IPS DF 19.7 (cell line): ENCODE measurements at places on chromosomes 7 and 10.

- DNase-seq = no peak
These were observed 165.2 kb downstream of the AUTS2 start for GRCh38 chr7:69763513-69763912.

DNA sequence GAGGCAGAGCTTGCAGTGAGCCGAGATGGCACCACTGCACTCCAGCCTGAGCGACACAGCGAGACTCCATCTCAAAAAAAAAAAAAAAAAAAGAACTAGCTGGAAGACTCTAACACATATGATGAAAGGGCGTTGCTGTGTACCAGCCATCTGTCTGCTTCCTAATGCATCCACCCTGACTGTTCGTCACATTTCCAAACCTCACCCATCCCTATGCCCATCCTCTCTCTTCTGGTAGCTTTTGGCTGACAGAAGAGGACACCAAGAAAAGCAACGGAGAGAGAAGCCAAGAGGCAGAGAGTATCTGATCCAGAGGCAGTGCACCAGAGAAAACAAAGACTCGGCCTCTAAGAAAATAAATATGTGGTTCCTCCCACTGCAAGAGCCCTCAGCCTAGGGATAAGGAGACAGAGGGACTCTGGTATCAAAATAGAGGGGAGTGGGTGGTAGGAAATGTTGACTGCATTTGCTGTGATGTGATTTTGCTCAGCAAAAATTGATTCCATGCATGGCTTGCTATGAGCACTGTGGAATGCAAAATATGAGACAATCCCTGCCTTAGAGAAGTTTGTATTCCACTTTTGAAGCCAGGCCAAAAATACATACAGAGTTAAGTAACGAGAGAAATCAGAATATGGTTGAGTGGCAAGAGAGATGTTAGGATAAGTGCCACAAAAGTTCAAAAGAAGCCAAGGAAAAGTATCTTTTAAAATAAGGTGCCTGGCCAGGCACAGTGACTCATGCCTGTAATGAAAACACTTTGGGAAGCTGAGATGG is 100.8 kb upstream of the STK17A start:
- no peak for DNase-seq

DNA sequence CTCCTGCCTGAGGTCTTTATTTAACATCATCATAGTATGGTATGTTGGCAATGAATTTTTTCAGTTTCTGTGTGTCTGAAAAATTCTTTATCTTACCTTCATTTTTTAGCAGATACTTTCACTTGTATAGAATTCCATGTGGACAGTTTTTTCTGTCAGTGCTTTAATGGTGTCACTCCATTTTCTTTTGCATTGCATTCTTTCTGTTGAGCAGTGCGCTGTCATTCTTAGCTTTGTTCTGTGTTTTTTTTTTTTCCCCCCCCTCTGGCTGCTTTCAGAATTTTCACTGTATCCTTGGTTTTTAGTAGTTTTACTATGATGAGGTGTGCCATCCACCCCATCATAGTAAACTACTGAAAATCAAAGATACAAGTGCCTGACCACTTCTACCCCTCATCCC is 120.7 kb downstream of the LRMDA start:
- no peak for DNase-seq

GRCh38 chr7:155147624-155148023 is 77.5 kb downstream of the HTR5A start:
- no peak for DNase-seq

DNA sequence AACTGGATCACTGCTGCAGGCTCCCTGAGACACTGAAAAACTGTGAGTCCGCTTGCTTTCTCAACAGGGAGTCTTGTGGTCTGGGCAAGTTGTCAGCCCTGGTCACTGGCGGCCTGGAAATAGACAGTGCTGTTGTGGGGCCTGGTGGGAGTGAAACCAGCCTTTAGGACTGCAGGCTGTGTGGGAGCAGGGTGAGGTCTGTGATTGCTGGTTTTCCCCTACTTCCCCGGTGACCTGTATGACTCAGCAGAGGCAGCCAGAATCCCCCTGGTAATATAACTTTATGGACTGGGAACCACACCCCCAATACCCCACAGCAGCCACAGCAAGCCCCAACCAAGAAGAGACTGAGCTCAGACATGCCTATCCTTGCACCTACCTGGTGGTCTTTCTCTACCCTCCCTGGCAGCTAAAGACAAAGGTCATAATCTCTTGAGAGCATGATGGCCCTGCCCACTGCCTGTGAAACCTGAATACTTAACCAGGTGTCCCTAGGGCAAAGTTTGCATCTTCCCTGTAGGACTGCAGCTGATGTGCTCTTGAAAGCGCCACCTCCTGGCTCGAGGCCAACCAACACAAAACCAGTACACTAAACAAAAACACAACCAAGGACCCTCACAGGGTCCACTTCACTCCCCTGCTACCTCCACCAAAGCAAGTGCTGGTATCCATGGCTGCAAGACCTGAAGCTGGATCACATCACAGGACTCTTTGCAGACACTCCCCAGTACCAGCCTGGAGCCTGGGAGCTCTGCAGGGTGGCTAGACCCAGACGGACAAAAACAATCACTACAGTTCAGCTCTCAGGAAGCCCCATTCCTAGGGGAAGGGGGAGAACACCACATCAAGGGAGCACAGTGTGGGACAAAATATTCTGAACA is 7.2 kb upstream of the ADAM22 start:
- DNase-seq = peak; percentile 78

GRCh38 chr7:8639668-8640067 is 206.3 kb downstream of the NXPH1 start:
- DNase-seq = no peak

DNA sequence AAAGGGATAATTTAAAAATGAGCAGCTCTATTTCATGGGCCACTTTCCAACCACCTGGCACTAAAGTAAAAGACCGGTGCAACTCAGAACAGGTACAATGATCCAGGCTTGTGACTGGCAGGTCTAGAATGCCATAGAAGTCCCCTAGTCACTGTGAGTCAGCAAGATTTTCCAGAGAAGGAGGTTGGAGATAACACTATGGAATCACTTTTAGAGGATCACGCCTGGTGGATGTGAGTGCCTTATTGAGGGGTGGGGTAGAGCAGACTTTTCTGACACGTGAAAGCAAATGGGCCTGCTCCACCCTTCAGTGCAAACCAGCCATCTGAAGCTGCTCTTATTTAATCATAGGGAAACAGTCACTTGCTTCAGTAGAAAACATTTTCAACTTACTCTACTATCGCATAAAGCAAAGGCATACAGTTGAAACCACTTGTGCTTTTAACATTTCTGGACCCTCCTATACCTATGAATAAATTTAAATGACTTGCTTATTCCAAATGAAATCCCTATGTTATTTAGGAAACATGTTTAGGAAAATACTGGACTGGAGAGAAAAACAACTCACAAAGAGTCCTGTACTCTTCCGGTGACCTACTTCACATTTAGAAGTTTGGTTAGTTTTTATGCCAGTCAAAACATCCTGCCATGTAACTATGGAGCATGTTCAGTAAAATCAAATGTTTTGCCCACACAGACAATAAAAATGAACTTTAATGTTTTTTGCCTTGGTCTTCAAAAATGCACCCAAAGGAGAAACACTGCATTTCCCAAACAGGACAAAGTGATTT is 21.5 kb upstream of the AKR1C1 start:
- DNase-seq = no peak

- DNase-seq = no peak
These were observed 46.1 kb upstream of the SLC35B4 start for GRCh38 chr7:134362587-134363483.

GRCh38 chr7:120436487-120437060 is 163.6 kb downstream of the KCND2 start:
- DNase-seq = no peak

- DNase-seq = no peak
These were observed 69.6 kb upstream of the VWC2 start for GRCh38 chr7:49703881-49704280.

DNA sequence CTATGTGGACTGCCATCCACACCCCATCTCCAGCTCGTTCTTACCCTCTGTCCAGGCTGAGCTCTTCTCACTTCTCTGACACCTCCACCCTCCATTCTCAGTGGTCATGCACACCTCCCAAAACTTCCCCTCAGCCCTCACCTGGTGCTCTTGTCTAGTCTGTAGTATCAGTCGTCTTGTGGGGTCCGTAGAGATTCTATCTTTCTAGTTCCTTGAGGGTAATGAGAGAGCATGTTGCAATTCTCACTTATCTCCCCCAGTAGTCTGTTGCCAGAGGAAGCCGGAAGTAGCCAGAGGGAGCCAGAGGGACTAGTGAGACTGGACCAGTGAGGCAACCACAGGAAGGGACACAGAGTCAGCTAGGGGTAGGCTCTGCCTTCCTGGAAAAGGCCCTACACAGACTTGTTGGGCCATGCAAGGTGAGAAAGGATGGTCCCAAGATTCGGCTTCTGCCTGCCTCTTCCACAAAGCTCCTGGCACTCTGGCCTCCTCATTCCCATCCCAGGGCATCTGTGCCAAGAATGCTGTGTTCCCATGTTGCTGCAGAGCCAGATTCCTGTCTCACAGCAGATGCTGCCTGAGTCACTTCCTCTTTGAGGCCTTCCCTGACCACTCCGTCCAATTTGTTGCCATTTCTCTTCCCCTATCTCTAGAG is 50.6 kb upstream of the DUSP5 start:
- DNase-seq = no peak

- no peak for DNase-seq
These were observed 434.4 kb downstream of the TCERG1L start for GRCh38 chr10:130877126-130877525.

DNA sequence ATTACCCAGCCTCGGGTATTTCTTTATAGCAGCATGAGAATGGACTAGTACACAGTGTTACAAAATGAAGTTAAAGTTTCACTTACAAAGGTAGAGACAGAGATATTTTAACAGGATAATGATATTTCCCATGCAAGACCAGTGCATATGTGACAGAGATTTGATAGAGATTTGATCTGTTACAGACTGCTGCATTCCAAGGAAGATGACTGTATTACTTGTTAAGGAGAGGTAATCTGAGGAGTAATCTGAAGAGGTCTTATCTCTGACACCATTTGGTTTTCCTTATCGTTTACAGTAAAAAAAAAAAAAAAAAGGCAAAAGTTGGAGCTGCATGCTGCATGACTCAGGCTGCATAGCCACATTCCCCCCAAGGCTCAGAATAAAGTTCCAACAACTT is 289.6 kb downstream of the POM121L12 start:
- no peak for DNase-seq

DNA sequence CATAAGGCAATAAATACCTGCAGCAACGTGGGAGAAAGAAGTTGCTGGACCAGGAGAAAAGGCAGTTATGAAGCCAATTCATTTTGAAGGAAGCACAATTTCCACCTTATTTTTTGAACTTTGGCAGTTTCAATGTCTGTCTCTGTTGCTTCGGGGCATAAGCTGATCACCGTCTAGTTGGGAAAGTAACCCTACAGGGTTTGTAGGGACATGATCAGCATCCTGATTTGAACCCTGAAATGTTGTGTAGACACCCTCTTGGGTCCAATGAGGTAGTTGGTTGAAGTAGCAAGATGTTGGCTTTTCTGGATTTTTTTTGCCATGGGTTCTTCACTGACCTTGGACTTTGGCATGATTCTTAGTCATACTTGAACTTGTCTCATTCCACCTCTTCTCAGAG is 13.0 kb downstream of the DUSP5 start:
- DNase-seq = no peak
